ENCODE measurements at places on chromosomes 12 and 14.

- no peak for DNase-seq
Measured at GRCh38 chr12:98823012-98823411, 177.9 kb downstream of the APAF1 start.

- no peak for DNase-seq
Measured at GRCh38 chr12:8886502-8887284, 27.6 kb upstream of the PHC1 start.

DNA sequence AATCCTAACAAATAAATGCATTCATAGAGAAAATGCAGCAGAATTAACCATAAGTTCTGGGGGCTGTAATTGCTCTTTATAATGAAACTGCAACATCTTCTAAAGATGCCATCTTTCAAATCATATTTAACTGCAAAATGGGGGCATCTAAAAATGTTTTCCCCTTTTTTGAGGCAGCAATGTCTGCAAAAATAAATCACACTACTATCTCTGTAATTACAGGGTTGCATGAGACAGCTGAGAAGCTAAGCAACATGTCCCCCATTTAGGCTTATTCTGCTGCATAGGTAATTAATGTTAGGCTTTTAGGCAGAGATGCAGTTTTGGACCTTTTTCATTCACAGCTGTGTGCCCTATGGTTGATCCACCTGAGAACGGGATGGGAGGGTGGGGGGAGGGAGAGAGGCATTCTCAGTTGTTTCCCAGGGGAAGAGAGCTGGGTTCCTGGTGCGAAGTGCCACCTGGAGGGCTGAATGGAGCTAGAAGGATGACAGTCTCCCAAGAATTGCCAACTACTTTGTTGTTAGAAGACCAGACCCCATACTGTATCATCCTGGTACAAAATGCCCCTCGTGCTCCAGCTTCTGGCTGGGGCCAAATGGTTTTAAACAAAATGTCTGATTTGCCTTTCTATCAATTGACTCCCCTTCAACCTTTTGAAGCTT is 154.2 kb downstream of the APAF1 start:
- DNase-seq = no peak

DNA sequence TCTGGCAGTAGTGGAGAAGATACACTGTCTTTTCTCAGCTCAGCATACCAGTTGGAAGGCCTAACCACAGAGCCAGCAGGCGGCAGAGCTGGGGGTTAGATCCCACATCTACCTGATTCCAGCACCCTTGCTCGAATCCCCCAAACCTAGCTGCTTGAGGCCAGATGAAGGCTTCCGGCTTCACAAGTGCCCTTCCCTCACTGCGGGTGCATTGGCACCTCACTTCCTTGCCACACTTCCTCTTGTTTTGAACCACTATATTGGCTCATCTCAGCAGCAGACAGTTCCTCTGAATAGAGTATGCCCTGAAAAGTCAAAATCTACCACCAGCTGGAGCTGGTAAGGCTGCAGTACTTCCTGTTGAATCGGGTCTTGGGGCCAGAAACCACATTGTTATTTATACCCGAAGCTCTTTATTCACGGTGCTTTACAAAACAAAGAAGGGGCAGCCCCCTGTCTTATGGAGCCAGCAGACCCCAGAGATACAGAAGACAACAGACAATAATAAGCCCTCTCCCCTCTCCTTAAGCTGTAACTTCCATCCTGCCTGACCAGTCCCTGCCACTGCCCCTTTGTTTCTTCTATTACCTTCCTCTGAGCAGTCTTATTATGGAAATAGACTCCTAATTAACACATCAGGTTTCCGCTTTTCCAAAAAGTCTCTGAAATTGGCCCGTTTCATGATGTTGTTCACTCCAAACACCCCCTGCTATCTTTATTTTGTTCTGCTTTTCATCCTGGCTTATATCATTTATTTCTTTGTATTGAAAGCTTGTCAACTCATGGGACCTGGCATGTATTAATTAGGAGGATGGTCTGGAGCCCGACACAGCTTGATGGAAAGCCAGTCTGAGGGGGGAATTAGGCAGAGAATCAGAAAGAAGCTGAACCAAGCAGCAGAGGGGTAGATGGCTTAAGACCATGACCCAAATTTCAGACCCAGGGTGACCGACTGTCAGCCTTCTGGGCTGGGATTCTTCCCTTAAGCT is 233.5 kb downstream of the EFCAB11 start:
- peak; percentile 51 for DNase-seq

GRCh38 chr14:61103541-61104339 is 122.7 kb downstream of the SLC38A6 start:
- no peak for DNase-seq

- DNase-seq = no peak
Measured at GRCh38 chr12:100138803-100139098, 3.9 kb downstream of the BLTP3B start.
